ENCODE measurements at places on chromosomes 6 and 20. TPM values are rescaled to one million over a fixed set of nuclear protein-coding genes. Genes with fewer than 3 reads are reported as not detected.

DNA sequence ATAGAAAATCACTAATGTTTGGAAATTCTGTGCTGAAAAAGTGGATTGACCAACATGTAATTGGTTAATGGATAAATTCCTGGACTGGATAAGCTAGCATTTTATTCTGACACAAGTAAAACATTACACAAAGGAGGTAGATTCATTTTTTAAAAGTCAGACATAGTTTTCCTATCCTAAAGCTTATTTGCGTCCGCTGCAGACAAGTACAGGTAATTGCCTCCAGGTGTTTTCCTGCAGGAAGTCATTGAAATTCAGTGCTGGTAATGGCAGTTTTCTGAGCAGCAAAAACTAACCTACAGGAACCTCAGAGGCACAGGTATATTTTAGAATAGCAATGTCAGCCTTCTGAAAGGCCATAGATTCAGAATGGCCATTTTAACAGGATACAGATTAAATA, 20.0 kb upstream of the HIVEP1 start:
- H3K4me1 ChIP-seq, result no peaks in the 10 kb centered on the region
- DNase-seq, result no peak
- H3K36me3 ChIP-seq, result no peaks in the 10 kb centered on the region

GRCh38 chr6:21823371-21823770, 229.8 kb downstream of the SOX4 start:
- H3K4me3 ChIP-seq, result no peak overlapping the region
- no peaks in the 10 kb centered on the region for H3K36me3 ChIP-seq
- no peaks in the 10 kb centered on the region for H3K27me3 ChIP-seq
- H3K27ac ChIP-seq, result no peak overlapping the region
- DNase-seq, result no peak
- no peaks in the 10 kb centered on the region for H3K4me1 ChIP-seq

DNA sequence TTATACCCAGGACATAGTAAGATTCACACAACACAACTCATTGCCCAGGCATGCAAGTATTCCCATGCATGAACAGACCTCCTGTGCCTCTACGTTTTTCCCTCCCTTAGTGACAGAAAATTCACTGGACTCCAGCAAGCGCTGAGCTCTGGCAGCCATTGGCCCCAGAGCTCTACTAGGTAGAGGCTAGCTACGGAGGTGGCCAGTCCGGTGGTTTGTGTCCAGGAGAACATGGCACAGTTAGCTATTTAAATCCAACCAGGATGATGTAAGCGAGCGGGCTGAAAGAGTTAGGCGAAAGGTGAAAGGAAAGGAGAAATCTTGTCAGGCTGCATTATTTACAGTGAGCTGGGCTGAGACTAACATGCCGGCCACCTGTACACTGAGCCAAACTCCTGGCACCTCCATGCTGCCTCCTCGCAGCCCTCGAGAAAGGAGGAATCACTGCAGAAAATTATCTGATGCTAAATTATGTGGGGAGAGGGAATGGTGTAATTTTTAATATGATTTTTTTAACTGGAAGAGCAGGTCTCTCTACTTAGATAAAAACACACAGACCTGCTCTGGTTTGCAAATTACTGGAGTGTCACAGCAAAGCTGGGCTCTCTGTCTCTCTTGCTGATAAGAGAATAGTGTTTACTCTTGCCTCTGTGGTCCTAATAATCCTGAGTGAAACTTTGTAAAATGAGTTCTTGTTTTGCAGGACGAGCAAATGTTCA, 50.1 kb upstream of the ARMC2 start:
- DNase-seq, result no peak
- no peaks in the 10 kb centered on the region for H3K4me1 ChIP-seq
- H3K36me3 ChIP-seq, result no peaks in the 10 kb centered on the region
- H3K27me3 ChIP-seq, result no peaks in the 10 kb centered on the region
- H3K27ac ChIP-seq, result peak overlapping the region; percentile 7

DNA sequence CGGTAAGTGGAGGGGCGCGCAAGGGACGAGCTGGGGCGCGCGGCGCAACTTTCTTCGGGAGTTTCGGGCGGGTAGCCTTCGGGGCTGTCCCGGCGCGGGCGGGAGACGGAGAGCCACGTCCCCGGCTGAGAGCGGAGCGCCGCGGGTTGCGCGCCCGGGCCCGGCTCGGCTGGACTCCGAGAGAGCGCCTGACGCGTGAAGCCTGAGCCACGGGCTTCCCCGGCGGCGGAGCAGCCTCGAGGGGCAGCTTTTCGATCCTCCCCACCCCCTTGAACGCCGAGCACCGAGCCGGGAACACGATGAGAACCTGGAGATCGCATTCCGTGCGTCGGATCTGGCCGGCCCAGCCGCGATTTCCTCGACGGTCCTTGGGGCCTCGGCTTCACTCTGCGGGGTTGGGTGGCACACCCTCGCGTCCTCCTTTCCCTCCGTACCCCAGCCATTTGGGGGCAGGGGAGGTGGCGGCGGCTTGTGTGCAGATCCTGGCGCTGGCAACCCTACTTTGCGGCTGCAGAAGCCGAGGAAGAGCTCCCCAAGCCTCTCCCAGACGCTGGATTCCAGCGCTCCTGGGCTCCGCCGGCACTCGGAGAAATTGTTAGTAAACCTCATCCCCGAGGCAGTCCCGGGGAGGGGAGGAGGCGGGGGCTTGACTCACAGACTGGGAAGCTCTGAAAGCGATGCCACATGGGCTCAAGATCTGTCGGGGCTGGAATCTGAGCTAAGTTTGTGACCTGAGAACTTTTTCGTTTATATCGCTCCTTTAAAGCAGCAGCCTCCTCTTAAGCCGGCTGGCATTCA, 572 bp downstream of the DSE start:
- peak overlapping the region; percentile 88 for H3K27ac ChIP-seq
- H3K4me3 ChIP-seq, result peak overlapping the region; percentile 71
- H3K27me3 ChIP-seq, result no peaks in the 10 kb centered on the region
- DNase-seq, result peak; percentile 49
- H3K36me3 ChIP-seq, result no peaks in the 10 kb centered on the region
- H3K4me1 ChIP-seq, result peaks cover 10% of the 10 kb centered on the region

GRCh38 chr6:69816569-69816968, 19.8 kb upstream of the LMBRD1 start:
- no peak overlapping the region for H3K27ac ChIP-seq
- no peaks in the 10 kb centered on the region for H3K36me3 ChIP-seq
- DNase-seq, result peak; percentile 60
- no peaks in the 10 kb centered on the region for H3K4me1 ChIP-seq
- no peaks in the 10 kb centered on the region for H3K27me3 ChIP-seq

GRCh38 chr6:44422531-44422930, 35.0 kb downstream of the CDC5L start:
- no peaks in the 10 kb centered on the region for H3K4me1 ChIP-seq
- no peak overlapping the region for H3K27ac ChIP-seq
- no peaks in the 10 kb centered on the region for H3K36me3 ChIP-seq
- H3K27me3 ChIP-seq, result no peaks in the 10 kb centered on the region

DNA sequence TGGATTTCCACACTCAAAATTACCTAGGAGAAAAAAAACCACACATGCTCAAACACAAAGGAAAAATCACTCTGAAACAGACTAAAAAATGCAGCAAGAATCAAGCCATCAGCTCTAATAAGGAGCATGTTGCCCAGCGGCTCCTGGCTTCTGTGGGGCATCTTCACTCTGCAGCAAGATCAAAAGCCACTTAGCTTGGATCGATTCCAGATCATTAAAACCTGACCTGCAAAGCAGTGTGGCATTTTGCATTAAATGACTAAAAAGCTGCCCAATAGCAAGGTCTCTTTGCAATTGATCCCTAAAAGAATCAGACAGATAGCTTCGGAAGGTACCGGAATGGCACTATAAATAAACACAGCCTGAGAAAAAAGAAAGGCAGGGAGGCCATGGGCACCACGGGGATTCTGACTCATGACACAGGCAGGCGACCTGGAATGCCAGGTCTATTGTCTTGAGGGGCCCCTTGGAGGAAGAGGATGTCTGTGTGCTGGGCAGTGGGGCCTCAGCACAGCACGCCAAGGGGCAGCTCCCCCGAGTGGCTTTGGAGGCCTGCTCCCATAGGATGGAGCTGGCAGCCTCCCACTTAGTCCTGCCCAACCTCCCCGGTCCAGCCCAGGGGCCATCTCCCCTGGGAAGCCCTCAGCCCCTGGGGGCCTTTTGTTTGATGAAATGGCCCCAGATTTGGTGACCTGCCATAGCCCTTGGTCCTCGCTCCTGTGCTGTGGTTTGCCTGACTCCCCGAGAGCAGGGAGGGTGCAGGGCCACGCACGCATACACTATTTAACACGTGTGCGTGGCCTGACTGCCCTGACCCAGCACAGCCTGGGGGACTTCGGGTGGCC, 7.6 kb downstream of the LEMD2 start:
- peaks cover under 1% of the 10 kb centered on the region for H3K4me1 ChIP-seq
- H3K4me3 ChIP-seq, result no peak overlapping the region
- no peak for DNase-seq
- no peak overlapping the region for H3K27ac ChIP-seq

DNA sequence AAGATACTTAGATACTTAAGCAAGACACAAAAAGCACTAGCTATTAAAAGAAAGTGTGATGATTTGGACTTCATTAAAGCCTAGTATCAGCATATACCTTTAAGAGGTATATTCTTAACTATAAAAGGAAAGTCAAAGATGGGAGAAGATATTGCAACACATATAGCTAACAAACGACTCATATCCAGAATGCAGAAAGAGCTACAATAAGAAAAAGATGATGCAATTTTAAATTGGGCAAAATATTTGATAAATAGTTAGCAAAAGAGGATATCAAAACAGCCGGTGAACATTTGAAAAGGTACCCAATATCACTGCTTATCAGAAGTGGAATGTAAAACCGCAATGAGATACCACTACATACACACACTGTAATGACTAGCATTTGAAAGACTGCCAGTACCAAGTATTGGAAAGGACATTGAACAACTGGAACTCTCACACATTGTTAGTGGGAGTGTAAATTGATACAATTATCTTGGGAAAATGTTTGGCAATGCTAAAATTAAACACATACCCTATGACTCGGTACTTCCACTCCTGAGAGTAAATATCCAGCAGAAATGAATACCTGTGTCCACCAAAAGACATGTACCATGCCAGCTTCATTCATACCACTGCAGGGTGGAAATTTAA, 25.7 kb downstream of the MUC22 start:
- DNase-seq, result no peak
- H3K36me3 ChIP-seq, result no peaks in the 10 kb centered on the region
- no peak overlapping the region for H3K27ac ChIP-seq
- no peaks in the 10 kb centered on the region for H3K4me1 ChIP-seq

- H3K36me3 ChIP-seq, result no peaks in the 10 kb centered on the region
- no peak overlapping the region for H3K4me3 ChIP-seq
- H3K4me1 ChIP-seq, result no peaks in the 10 kb centered on the region
- H3K27ac ChIP-seq, result no peak overlapping the region
- DNase-seq, result no peak
Observed at GRCh38 chr20:11050350-11050749, 376.6 kb upstream of the JAG1 start.

- no peaks in the 10 kb centered on the region for H3K4me1 ChIP-seq
- DNase-seq, result no peak
- H3K27ac ChIP-seq, result peak overlapping the region; percentile 10
- H3K4me3 ChIP-seq, result no peak overlapping the region
- no peaks in the 10 kb centered on the region for H3K27me3 ChIP-seq
Observed at GRCh38 chr6:45472382-45472781, 94.6 kb upstream of the SUPT3H start.

GRCh38 chr20:9227896-9228615, 159.2 kb downstream of the PLCB4 start:
- no peaks in the 10 kb centered on the region for H3K36me3 ChIP-seq
- no peak for DNase-seq
- H3K27ac ChIP-seq, result no peak overlapping the region
- no peak overlapping the region for H3K4me3 ChIP-seq

- H3K4me1 ChIP-seq, result no peaks in the 10 kb centered on the region
- H3K27ac ChIP-seq, result peak overlapping the region; percentile 88
- no peaks in the 10 kb centered on the region for H3K27me3 ChIP-seq
- H3K36me3 ChIP-seq, result no peaks in the 10 kb centered on the region
- H3K4me3 ChIP-seq, result no peak overlapping the region
Observed at GRCh38 chr6:26296857-26297648, 67.9 kb upstream of the BTN3A2 start.

GRCh38 chr20:8646033-8646441, 422.9 kb upstream of the PLCB4 start:
- H3K4me1 ChIP-seq, result no peaks in the 10 kb centered on the region
- no peaks in the 10 kb centered on the region for H3K36me3 ChIP-seq
- no peak overlapping the region for H3K27ac ChIP-seq
- no peaks in the 10 kb centered on the region for H3K27me3 ChIP-seq

GRCh38 chr20:9068841-9069663, at the start of gene PLCB4:
Gene PLCB4 (plus strand): TSS chr20:9069087. CDS start chr20:9307815, 238,728 bp downstream.
- no peak for DNase-seq
- H3K4me3 ChIP-seq, result peak within 1 kb of the TSS; percentile 65
- no peaks in the 10 kb centered on the region for H3K4me1 ChIP-seq
- H3K27ac ChIP-seq, result peak within 1 kb of the TSS; percentile 52

- peaks cover 5% of the 10 kb centered on the region for H3K4me1 ChIP-seq
- no peak overlapping the region for H3K4me3 ChIP-seq
- H3K36me3 ChIP-seq, result no peaks in the 10 kb centered on the region
- no peak for DNase-seq
- no peaks in the 10 kb centered on the region for H3K27me3 ChIP-seq
Observed at GRCh38 chr6:7262746-7263518, 50.1 kb downstream of the SSR1 start.

GRCh38 chr6:52307900-52308372, 23.4 kb upstream of the MCM3 start:
- no peaks in the 10 kb centered on the region for H3K36me3 ChIP-seq
- H3K27ac ChIP-seq, result peak overlapping the region; percentile 82
- H3K4me3 ChIP-seq, result no peak overlapping the region

- H3K27ac ChIP-seq, result peak overlapping the region; percentile 98
- no peak for DNase-seq
- no peaks in the 10 kb centered on the region for H3K36me3 ChIP-seq
- H3K4me3 ChIP-seq, result peak overlapping the region; percentile 34
- H3K27me3 ChIP-seq, result no peaks in the 10 kb centered on the region
- H3K4me1 ChIP-seq, result peaks cover 36% of the 10 kb centered on the region
Observed at GRCh38 chr6:137870308-137870644, 3.2 kb downstream of the TNFAIP3 start.

DNA sequence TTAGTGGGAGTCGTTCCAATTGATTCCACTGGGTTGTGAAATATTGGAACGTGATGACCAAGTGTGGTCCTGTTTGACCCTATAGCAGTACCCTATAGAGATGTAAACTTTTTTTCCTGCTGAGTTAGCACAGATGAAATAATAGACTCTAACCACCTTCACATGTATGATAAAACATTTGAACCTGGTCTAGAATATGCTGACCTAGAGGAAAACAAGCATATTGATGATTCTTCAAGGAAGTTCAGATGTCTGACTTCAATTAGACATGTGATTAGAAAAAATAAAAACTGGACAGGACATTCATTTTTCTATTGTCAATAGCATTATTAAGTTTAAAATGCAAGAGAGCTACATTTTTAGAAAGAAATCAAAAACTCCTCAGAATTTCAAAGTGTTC, 402.1 kb downstream of the ARHGAP18 start:
- no peak overlapping the region for H3K27ac ChIP-seq
- no peaks in the 10 kb centered on the region for H3K36me3 ChIP-seq
- no peaks in the 10 kb centered on the region for H3K4me1 ChIP-seq
- no peak for DNase-seq
- H3K4me3 ChIP-seq, result no peak overlapping the region

GRCh38 chr20:23646106-23646873, 8.5 kb upstream of the CST3 start:
- H3K4me1 ChIP-seq, result peaks cover 7% of the 10 kb centered on the region
- no peak for DNase-seq
- H3K27ac ChIP-seq, result no peak overlapping the region
- H3K4me3 ChIP-seq, result no peak overlapping the region
- no peaks in the 10 kb centered on the region for H3K27me3 ChIP-seq

- DNase-seq, result no peak
- H3K27me3 ChIP-seq, result no peaks in the 10 kb centered on the region
- no peaks in the 10 kb centered on the region for H3K4me1 ChIP-seq
- H3K4me3 ChIP-seq, result no peak overlapping the region
Observed at GRCh38 chr6:122429323-122429722, 29.9 kb downstream of the HSF2 start.

NKX2-4 gene
- total RNA-seq, result not detected

TCF21 gene
- 29.7 TPM for total RNA-seq

WFDC10A gene
- total RNA-seq, result not detected

RSPO3 gene
- total RNA-seq, result 5.9 TPM

PDE10A gene
- total RNA-seq, result 0.35 TPM

RIMS4 gene
- total RNA-seq, result not detected

Data from Peyer's patch (tissue), 4 donors.